Stimulated activated CD4-positive, alpha-beta T cell treated with anti-CD3 and anti-CD28 coated beads, TNF-alpha, amount 100 ng/mL, for 48 hours (primary cell): ENCODE measurements at places on chromosomes 7 and 10.

DNA sequence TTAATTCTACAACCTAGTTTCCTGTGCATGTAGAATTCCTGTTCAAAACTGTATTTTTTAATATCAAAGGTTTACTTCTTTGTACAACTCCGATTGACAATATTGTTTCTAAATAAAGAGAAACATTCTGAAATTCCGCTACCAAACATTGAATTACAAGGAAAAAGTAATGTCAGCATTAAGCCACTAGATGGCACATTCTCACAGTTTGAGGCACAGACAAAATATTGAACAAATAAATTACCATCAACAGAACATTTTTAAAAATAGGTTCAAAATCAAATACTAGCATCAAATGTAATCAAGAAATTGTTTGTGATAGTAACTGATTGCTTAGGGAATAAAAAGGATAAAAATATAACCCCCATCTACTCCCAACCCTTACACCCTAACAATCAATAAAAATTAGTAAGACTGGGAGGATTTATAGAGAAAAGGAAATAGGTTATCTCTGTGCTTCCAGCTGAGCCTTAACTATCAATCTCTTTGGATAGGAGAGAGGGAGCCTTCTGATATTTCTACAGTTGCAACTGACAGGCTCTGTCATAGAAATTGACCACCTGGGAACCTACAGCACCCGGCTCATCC is 86.6 kb upstream of the C7orf33 start:
- no peak for DNase-seq

DNA sequence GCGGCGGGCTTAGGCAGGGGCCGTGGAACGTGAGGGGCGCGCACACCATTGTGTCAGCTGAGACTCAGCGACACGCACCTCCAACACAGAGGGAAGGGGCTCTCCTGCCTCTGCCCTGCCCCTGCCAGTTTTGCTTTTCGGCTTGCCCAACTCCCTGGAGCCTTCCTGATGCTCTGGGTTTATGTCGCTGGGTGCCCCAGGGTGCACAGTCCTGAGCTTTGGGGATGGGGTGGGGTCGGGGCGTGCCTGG is 13.3 kb downstream of the TMEM120A start:
- no peak for DNase-seq

DNA sequence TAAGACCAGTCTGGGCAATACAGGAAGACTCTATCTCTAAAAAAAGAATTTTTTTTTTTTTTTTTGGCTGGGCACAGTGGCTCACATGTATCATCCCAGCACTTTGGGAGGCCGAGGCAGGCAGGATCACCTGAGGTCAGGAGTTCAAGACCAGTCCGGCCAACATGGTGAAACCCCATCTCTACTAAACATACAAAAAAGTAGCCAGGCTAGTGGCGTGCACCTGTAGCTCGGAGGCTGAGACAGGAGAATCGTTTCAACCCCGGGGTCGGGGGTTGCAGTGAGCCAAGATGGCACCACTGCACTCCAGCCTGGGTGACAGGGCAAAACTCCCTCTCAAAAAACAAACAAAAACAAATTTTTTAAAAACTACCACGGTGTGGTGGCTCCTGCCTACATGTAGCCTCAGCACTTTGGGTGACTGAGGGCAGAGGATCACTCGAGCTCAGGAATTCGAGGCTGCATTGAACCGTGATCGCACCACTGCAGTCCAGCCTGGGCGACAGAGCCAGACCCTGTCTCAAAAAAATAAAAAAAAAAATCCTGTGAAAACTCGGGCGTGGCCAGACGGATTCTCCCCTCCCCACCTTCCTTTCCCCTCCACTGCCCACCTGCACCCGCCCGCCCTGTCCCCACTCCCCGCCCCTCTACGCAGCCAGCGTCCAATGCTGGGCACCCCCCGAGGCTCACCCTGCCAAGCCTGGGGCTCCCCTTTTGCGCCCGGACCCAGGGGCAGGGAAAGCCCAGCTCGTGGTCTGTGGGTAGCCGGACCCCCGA is 745 bp upstream of the ORAI2 start:
- DNase-seq: no peak

DNA sequence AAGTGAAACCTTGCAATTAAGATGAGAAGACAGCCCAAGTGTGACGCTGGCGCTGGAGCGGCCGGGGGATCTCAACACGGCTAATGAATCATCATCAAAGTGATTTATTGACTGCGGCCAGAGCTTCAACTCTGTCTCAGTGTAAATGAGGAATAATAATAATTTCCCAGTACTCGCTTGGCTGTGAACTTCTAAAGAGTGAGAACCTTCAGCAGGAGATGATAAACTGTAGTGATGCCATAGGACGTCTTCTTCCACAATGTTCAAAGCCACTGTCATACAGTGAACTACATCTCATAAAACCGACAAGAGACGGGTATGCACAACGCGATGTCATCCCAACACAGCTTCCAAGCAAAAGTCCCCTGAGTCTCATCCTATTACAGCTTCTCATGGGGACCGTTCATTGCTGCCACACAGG is 123.6 kb upstream of the NOBOX start:
- DNase-seq: no peak

DNA sequence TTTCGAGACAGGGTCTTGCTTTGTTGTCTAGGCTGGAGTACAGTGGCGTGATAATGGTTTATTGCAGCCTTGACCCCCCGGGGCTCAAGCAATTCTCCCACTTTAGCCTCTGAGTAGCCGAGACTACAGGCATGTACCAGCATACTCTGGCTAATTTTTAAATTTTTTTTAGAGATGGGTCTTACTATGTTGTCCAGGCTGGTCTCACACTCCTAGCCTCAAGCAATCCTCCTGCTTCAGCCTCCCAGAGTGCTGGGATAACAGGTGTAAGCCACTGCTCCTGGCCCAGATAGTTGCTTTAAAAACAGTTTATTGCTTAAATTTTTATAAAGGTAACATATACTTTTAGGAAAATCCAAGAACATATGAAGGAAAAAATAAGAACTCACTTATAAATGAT is 26.3 kb downstream of the NEURL1 start:
- DNase-seq: no peak
